ENCODE measurements at places on chromosomes 2 and 18. TPM values are rescaled to one million over a fixed set of nuclear protein-coding genes. Genes with fewer than 3 reads are reported as not detected.

DNA sequence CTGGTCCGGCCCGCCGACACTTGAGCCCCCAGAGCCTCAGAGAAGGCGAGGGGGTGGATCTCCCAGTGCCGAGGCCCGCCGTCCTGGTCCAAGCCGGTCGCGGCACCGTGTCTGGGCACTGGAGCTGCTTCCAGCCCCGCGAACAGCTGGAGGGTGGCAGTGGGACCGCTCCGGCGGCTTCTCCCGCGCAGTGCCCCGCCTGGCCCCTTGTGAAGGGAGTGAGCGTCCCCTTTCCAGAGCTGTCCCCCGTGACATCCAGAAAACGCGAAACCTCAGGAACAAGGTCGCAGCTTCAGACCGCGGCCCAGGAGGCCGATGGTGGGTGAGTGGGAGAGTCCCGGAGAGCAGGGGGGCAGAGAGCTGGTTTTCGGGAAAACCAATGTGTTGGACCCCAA lies 579 bp upstream of the EMX1 start:
- DNase-seq = no peak

GRCh38 chr18:29726646-29727045 lies 1315.9 kb downstream of the DSC3 start:
- DNase-seq = no peak

- peak; percentile 8 for DNase-seq
Observed at GRCh38 chr2:104332731-104333130, 521.2 kb upstream of the POU3F3 start.

- DNase-seq = no peak
Observed at GRCh38 chr18:40577239-40577980, 1377.6 kb upstream of the PIK3C3 start.

- DNase-seq = no peak
Observed at GRCh38 chr2:9211496-9211895, 4.9 kb downstream of the ASAP2 start.

DNA sequence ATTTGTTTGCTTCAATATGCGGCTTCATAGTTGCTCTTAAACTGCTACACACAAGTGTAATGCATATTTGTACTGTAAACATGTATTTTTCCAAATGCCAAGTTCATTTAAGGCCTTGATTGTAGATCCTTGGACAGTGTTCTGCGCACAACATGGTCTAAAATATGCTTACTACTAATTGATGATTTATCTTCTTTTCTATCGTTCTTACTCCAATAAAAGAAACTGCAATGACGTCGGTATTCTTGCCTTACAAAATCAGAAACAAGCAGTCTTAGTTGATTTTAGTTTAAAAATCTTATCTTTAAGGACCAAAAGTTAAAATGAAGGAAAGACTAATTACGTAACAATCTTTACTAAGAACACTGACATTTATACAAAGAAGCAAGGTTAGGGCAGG lies 224.3 kb upstream of the SMAD7 start:
- DNase-seq = no peak

- DNase-seq = no peak
Observed at GRCh38 chr2:141994066-141994465, 136.8 kb downstream of the LRP1B start.

Gene DYNAP
- polyA plus RNA-seq = 0.37 TPM

DNA sequence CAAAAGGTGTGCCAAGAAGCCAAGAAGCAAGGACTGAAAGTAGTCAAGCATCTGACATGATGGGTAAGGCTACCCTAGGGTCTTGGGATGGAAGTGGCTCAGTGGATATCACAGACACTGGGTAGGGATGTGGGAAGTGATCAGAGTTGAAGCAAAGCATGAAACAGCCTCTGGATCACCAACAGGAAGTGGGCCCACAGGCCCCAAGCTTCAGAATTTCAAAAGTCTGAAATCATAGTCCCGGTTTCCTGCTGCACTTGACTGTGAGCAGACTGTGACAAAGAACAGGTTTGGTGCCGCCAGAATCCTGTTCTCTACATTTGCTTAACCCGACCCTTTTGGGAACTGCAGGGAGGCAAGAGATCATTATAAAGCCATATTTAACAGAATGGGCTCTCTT lies 57.4 kb downstream of the SP100 start:
- DNase-seq = peak; percentile 7

- no peak for DNase-seq
Observed at GRCh38 chr2:84823229-84823628, 57.7 kb downstream of the TRABD2A start.

Gene GRB14
- 8.7 TPM for polyA plus RNA-seq

DNA sequence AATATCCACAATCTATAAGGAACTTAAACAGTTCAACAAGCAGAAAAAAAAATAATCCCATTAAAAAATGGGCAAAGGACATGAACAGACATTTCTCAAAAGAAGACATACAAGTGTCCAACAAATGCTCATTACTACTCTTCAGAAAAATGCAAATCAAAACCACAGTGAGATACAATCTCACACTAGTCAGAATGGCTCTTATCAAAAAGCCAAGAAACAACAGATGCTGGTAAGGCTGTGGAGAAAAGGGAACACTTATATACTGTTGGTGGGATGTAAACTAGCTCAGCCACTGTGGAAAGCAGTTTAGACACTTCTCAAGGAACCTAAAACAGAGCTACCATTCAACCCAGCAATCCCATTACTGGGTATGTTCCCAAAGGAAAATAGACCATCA lies 7.2 kb upstream of the CRYGB start:
- DNase-seq = no peak

Gene SFT2D3
- polyA plus RNA-seq = not detected

GRCh38 chr2:19536136-19536535 lies 177.7 kb upstream of the OSR1 start:
- no peak for DNase-seq

Gene CHRND
- polyA plus RNA-seq = 0.27 TPM

DNA sequence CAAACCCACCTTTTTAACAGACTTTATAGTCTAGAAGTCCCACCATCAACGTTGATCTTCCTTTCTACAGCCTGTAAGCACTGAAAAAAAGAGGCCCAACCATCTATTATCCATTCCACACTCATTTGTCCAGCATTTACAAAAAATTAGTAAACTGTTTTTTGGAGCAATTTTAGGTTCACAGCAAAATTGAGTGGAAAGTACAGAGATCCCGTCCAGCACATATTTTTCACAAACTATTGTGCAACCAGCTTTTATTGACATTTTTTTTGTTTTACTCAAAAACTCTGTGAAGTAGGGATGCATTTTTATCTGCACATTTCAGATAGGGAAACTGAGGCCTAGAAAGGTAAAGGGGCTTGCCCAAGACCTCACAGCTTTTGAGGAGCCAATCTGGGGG lies 68.6 kb downstream of the TNP1 start:
- no peak for DNase-seq

- DNase-seq = no peak
Observed at GRCh38 chr2:150809103-150809502, 321.6 kb upstream of the RND3 start.

Gene ZNF514
- polyA plus RNA-seq = 21.6 TPM

Gene FAM161A
- 7.4 TPM for polyA plus RNA-seq

Gene STAT1
- polyA plus RNA-seq = 78.7 TPM
